ENCODE measurements at places on chromosomes 1 and 21.

DNA sequence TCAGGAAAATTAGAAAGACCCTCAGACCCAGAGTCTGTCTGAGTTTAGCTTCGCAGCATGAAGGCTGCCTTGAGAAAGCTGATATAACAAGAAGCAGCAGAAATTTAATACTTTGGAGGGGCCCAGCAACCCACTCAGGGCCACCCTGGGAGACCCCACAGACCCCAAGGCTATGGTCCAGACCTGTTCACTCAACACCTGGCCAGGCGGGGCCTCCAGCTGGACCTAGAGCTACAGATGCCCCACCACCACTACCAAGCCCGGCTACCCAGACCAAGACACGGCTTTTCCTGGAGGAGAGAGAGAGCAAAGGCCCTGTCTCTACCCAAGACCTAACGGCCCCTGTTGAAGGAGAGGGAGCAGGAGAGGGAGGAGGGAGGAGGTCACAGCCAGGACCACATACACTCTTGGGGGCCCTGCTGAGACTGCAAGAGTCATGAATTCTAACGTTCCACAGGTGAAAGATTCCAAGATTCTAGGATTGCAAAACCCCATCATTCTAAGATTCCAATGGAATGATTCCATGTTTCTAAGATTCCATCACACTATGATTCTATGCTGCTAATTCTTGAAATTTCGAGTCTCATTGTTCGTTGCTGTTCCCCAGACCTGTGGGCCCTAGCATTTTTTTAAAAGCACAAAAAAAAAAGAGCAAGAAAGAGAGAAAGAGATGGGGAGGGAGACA lies 53.2 kb downstream of the LACTBL1 start:
- no peak for DNase-seq

GRCh38 chr1:74271503-74271902 lies 36.3 kb downstream of the TNNI3K start:
- DNase-seq, result no peak

GRCh38 chr1:229328598-229329362 lies 14.1 kb downstream of the CCSAP start:
- no peak for DNase-seq

DNA sequence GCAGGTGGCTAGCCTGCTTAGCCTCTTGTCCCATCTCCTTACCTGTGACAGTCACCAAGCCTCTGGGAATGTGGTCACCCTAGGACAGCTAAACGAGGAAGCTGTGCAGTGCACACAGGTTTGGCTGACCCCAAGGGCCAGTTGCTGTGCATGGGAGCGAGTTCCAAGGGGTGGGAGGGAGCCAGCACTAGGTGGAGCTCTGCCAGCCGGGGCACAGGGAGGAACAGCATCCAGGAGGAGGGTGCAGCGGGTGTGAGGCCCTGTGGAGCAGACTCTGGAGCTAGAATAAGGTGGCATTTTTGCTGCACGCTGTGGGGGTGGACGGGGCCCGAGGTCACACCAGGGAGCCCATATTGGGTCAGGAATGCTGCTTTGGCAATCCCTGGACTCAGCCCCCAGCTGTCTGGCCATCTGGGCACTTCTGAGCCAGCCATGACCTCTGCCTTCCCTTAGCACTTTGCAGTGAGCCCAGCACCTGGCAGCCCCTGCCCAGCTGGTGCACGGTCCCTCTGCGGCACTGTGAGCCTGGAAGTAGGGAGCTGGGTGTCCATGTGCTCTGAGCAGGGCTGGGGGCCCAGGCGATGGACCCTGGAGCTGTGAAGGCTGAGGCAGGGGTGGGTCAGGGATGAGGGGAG lies 8.7 kb downstream of the PDXK start:
- DNase-seq, result no peak

DNA sequence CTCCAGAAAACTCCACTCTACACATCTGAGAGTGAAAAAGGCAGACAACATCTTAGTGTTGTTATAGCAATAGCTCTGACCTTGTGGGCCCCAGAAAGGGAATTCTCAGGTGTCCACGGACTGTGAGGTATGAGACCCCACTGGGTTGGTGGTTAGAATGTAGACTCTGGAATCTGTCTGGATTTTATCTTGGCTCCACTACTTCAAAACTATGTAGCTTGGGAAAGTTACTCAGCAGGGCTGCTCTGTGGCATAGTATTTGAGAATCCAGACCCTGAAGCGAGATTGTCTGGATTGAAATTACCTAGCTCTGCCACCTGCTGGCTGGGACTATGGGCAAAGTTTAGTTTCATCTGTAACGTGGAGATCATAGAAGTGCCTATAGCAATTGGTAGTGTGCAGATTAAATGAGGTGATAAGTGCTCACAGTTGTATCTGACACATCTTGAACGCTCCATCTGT lies 25.8 kb downstream of the PRDM2 start:
- DNase-seq, result no peak

GRCh38 chr21:46119144-46119636 lies 21.3 kb downstream of the COL6A2 start:
- DNase-seq, result no peak

DNA sequence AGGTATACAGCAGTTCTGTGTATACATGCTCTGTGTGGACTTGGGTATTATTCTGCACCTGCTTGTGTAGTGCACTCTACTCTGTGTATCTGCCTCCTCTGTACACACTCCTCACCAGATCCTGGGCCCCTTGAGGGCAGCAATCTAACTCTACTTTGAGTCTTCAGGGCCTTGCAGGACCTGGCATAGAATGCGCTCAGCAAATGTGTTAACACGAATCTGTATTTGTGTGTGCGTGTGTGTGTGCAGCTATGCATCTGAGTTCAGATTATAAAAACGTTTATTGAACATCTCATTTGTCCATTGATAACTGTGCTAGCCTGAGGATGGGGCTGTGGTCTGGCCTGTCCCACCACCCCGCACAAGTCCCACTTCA lies 3.9 kb upstream of the MEF2D start:
- peak; percentile 78 for DNase-seq

- no peak for DNase-seq
These were observed 6.6 kb upstream of the FMO3 start for GRCh38 chr1:171084091-171084490.

DNA sequence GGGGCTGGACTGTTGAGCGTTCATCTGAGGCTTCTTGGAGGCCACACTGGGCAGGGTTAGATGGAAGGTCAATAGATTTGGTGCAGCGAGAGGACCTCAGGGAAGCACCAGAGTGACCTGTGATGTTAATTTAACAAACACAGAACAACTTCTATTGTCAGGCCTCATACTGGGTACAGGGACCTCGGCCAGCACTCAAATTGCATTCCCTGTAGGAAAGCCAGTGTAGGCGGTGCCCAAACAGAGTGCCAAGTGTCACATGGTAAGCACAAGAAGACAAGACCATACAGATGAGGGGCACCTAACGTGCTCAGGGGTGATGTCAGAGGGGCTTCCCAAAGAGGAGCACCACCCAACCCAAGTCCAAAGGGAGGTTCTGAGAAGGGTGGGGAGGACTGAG lies 1.3 kb downstream of the TMEM269 start:
- no peak for DNase-seq

DNA sequence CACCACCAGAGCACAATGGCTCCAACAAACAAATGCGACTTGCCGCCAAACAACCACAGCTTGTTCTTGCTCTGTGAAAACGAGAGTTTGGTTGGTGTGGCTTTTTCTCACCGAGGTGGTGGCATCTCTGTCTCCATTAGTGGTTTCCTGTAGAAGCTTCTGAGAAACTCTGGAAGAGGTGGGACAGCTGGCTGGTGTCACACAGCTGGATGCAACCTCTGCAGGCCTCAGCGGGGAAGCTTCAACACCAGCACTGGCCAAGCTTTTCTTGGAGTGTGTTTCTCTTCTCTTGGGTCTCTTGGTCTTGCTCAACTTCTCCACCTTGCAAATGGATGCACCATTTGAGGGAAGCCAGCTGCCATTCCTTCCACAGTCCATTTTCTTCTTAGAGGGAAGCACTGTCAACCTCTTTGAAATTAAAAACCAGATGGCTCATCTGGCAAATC lies 124.8 kb downstream of the KCNN3 start:
- no peak for DNase-seq

GRCh38 chr1:59136541-59137275 lies 160.2 kb upstream of the FGGY start:
- DNase-seq, result no peak

GRCh38 chr1:236997361-236997760 lies 6.9 kb downstream of the MT1HL1 start:
- no peak for DNase-seq

DNA sequence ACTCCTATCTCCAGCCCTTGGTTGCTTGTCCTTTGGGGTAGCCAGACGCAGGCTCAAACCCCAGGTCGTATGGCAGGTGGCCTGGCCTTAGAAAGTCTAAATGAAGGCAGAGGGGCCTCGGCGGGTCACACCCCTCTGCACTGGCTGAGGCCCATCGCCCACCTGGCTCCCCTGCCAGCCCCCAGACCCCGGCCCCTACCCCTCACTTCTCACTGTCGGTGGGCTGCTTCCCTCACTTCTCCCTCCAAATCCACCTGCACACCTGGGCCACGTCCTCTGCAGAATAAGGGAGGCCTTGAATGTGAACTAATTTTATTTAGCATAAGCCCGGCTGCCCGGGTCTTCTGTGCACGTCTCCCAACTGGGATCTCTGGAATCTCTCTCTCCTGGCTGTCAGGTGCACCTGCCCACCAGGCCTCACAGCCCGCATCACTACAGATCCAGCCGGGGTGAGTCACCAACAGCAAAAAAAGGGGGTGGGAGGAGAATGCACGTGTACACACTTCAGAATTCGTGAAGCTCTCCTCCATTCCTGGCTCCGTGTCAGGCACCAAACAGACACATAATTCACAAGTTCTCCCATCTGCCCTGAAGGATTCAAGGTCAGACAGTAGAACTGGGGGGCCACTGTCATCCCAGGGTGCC lies 107.5 kb upstream of the SIM2 start:
- no peak for DNase-seq

DNA sequence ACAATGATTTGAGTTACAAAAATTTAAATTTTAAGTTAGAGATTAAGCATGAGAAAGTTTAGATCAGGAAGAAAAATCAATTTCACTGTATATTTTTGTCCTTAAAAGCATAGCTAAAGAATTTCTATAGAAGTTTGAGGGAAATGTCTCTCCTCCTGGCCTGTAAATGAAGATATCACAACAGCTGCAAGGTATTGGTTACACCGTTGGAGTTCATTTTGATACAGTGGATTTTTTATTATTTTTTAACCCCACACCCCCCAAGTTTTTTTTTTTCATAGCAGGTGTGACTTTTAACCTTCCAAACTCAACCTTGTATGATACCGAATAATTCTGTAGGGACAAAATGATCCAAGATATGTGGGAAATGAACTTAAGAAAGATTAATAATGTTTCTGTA lies 156.3 kb downstream of the DISP1 start:
- no peak for DNase-seq

- DNase-seq, result peak; percentile 42
These were observed 42.1 kb downstream of the TRIM33 start for GRCh38 chr1:114468710-114469468.

DNA sequence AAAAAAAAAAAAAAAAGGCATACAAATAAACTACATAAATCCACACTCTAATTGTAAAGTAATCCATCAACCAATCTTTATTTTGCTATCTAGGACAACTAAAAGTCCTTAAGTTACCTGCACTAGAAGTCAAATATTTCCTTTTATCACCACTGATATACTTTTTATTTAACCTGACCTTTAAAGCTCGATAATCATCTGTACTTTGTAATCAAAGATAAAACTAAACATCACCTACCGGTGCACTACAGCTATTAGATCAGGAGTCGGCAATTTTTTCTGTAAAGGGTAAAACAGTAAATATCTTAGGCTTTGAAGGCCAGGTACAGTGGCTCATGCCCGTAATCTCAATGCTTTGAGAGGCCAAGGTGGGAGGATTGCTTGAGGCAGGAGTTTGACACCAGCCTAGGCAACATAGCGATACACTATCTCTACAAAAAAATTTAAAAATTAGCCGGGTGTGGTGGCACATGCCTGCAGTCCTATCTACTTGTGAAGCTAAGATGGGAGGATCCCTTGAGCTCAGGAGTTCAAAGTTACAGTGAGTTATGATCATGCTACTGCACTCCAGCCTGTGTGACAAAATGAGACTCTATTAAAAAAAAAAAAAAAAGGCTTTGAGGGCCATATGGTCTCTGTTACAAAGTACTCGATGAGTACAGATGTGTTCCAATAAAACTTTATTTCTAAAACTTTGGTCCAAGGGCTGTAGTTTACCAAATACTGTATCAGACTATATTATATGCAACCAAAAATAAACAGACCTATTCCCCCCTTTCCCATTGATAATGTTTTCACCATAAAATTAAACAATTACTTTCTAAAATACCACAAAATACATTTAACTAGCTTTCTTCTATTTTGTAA lies 47.1 kb downstream of the TESK2 start:
- no peak for DNase-seq

DNA sequence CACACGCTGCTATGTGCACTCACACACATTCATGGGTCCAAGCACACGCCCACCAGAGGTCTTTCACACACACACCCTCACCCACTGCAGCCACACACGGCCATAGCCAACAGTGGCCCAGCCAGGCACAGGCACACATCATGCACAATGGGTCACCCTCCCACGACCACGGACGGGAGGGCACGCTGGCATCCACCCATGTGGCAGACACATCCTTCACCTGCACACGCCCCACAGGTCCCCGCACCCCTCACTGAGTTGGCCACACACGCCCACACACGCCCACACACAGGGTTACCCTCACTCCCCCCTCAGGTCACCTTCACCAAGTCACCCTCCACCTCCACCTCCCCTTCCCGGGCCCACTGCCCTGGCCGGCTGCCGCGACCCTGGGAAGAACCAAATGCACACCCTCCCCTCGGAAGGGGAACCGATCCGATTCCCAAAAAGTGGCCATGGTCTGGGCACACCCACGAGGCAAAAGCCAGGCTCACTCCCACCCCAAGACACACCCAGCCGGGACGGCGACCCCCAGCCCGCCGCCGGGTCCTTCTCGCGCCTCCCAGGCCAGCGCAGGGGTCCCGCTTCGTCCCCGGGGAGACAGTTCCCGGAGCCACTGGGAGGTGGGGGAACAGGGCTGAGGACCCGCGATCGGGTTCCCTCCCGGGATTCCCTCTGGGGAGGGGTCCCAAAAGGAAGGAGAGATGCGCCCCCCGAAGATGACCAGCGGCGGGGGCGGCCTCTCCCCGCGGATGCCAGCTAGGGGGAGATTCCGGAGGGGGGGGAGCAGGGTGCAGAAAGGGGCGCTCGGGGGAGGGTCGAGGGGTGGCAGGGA lies 860 bp downstream of the SDC3 start:
- DNase-seq, result no peak

DNA sequence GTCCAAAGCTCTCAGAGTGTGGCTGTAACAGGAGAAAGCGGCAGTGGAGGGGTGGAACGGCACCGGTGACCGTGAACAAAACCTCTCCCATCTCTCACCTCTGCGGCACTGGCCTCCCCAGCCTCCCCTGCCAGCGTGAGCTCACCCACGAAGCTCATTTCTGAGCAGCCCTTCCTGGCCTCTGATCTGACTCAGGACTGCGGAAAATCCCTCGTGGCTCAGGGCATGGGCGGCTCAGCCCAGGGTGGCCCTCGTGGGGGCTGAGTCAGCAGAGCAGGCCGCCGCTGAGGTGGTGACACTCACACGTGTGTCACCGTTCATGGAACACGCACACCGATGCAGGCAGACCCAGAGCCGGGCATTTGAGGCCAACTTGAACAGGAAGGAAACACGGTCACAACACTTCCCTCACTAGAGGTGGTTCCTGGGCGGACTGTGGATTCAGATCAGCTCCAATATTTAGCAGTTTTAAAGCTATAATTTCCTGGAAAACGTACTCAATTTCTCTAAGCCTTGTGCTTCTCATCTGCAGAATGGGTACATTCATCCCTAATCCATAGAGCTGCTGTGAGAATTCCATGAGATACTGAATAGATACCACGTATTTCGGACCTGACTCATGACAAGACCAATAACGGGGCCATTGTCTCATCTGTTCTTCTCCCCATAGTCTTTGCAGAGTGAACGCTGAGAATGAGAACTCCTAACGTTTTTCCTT lies 115.0 kb upstream of the TMPRSS2 start:
- no peak for DNase-seq

- no peak for DNase-seq
These were observed 66.5 kb upstream of the RCC1 start for GRCh38 chr1:28439320-28439719.
